Cortex of kidney (tissue), 1 donor: ENCODE measurements at places on chromosomes 7 and 10.

DNA sequence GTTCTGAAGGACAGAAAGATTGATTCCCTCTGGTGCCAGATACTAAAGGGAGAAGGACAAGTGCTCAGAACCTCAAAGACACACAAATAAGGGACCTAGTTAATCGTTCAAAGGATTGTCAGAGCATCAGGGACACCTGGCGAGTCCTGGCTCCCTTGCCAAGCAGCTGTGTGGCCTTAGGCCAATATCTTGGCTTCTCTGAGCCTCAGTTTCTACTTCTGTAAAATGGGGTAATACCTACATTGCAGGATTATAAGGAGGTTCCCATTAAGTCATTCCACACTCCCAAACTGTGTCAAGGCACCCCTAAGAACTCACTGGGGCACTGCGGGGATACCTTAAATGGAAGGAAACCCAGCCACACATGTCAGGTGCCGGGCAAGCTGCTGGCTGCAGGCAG is 29.4 kb downstream of the DRGX start:
- no peak for DNase-seq

- DNase-seq: no peak
Observed at GRCh38 chr10:71821909-71822763, 28.9 kb downstream of the PSAP start.

DNA sequence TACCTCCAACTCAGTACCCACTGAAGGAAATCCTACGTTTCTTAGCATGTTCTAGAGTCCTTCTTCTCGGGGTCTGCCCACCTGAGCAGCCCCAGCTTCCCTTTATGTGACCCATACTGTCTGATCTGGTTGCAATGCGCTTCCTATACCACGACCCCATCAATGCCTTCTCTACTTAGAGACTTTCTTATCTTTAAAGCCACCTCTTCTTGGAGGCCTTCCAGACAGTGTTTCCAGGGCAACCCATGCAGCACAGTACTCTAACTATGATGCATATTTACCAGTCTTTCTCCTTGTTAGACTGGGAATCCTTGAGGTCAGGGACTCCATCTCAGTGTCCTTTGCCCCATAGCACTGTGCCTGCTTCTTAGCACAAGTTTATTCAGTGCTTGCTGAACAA is 54.5 kb upstream of the SLF2 start:
- DNase-seq: no peak

DNA sequence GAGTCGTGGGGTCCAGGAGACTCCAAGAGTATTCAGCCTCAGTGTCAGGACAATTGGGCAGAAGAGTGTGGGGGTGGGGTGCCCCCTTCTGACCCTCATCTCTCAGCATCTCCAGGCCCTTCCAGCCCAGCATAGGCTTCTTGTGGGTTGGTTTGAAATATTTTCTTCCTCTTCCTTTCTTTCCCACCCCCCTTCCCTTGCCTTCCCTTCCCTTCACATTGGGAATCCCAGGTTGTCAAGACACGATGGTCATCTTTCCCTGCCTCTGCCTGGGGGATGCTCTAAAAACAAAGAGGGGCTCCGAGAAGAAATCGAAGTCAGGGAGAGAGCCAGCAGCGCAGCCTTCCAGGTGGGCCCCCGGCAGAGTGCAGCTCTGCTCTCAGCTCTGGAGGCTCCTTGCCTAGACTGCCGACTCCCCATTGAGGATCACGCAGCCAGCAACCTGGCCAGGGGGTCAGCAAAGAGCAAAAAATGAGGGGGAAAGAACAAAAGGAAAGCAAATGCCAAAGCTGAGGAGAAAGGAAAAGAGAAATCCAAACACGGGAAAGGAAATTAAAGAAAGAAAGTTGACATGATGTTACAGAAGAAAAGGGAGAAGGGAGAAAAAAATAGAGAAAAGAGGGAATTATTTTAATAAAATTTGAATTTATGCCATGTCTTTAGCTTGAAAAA is 1.5 kb downstream of the PAX2 start:
- DNase-seq: no peak

GRCh38 chr7:142969183-142969582 is 7.0 kb upstream of the KEL start:
- no peak for DNase-seq

DNA sequence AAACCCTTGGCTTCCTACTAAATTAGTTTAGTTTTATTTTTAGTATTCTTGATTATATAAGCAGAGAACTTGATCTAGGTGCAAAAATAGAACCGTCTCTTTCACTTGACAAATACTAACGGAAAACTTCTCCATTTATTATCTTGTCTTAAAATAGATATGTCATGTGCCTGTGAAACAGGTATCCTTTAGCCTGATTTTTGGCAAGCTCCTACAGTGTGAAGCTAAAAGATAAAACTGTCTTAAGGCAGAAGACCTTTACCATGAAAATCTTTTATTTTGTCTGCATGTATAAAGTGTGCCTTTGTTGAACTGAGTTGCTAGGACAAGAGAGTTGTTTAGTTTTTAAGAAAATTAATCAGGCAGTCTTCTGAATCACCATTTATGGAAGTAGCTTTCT is 90.6 kb downstream of the CYP51A1 start:
- DNase-seq: no peak

- DNase-seq: no peak
Observed at GRCh38 chr10:8439040-8439439, 384.6 kb downstream of the GATA3 start.

GRCh38 chr10:129501652-129502436 is 34.8 kb downstream of the MGMT start:
- DNase-seq: no peak
